ENCODE measurements at places on chromosomes 7 and 10.
A peak's percentile ranks its signal among the peaks of the same experiment; 100 is the strongest.

GRCh38 chr10:71790749-71791440, 17.6 kb upstream of the VSIR start:
- no peak for DNase-seq

DNA sequence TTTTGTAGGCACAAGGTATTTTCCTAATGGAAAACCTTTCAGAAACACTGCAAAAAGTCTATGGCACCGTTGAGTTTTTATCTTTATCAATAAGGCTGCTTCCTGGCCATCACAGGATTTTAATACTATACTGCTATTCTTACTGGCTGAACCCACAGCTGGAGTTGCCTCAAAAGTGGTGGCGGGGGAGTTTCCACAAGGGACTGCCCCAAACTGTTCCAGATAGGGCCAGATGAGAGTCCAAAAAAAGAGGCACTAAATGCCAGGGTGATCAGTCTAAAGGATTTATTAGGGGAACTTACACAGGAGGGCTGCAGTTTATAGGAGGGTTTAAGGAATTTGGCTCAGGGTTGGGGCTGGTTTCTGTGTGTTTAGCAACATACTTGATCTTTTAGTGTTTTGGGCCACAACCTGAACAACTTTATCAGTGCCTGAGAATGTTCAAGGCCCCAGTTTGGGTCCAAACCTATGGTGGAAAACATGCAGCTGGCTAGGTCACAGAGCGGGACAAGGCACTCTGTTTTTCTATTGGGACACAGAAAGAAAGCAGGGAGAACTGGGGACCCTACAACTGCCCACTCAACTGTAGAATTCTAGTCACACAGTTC, 41.4 kb downstream of the STAM start:
- no peak for DNase-seq

GRCh38 chr10:103451091-103451813, 918 bp downstream of the CALHM2 start:
- DNase-seq: no peak

DNA sequence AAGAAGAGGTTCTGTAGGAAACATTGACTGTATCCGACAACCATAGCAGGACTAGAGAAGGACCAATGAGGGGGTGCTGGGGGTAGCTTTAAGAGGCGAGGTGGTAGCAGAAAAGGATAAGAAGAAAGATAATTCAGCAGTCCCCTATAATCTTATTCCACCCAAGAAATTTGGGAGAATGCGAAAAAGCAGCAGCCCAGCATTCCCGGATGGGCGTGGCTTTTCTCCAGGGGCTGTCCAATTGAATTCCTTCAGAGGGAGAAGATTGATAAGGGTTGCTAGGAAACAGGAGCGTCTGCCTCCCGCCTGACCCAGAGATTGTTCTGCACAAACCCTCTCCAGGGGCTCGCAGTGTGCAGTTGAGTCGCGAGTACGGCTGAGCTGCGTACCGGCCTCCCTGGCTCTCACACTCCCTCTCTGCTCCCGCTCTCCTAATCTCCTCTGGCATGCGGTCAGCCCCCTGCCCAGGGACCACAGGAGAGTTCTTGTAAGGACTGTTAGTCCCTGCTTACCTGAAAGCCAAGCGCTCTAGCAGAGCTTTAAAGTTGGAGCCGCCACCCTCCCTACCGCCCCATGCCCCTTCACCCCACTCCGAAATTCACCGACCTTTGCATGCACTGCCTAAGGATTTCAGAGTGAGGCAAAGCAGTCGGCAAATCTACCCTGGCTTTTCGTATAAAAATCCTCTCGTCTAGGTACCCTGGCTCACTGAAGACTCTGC, at the start of gene GRM3:
Gene GRM3, plus strand, starts transcription at position 349 of the 721 bp plus-strand sequence. CDS start 121,237 bp downstream, outside the sequence.
- peak; percentile 33 for DNase-seq

DNA sequence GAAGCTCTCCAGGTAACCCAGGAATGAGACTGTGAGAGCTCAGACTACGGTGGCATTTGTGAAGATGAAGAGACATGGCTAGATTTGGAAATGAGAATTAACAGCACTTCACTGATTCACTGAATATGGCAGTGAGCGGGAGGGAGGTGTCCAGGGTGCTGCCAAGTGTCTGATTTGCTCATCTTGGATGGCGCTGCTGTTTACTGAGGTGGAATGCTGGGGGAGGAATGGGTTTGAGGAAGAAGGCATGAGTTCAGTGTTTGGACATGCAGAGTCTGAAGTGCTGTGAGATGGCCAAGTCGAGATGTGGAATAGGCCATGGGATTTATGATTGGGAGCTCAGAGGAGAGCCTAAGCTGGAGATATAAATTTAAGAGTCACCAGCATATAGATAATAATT, 437.1 kb upstream of the NPVF start:
- no peak for DNase-seq

DNA sequence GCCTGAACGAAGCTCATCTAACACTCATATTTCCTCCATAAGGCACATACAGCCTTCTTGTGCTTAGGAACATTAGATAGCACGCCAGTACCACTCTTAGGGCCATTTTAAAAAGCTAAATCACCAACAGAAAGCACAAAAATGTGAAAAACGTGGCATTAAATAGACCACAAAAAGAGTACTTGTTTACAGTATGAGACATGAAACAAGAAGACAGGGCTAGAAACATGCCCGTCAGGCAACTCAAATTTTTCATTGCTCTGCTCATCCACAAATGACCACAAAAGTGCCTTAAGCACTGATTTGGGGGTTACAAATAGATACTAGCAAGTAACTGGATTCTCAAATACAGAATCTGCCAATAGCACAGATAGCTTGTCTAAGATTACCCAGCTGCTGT, 67.8 kb downstream of the ELMO1 start:
- DNase-seq: no peak

DNA sequence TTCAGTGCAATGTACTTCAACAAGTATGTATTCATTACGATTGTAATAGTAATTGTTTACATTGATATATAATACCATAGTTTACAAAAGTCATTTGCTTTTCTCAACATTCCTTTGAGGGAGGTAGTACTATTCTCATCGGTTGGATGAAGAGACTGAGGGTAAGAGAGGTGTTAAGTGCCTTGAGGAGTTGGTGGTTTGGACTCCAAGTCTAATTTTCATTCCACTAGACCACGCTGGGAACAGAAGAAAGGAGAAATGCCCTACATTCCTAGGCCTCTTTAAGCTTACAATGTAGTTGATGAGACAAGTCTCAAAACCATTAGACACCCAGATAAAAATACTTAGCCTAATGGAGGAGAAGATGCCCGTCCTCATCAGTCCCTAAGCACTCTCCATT, 28.6 kb downstream of the CDK1 start:
- DNase-seq: no peak

GRCh38 chr10:119516381-119517234, 25.9 kb downstream of the RGS10 start:
- DNase-seq: no peak

Measured in Caco-2 (cell line).